ENCODE measurements at places on chromosomes 2 and 18.

- DNase-seq: peak; percentile 37
Observed at GRCh38 chr2:160111951-160112798, 49.8 kb upstream of the PLA2R1 start.

DNA sequence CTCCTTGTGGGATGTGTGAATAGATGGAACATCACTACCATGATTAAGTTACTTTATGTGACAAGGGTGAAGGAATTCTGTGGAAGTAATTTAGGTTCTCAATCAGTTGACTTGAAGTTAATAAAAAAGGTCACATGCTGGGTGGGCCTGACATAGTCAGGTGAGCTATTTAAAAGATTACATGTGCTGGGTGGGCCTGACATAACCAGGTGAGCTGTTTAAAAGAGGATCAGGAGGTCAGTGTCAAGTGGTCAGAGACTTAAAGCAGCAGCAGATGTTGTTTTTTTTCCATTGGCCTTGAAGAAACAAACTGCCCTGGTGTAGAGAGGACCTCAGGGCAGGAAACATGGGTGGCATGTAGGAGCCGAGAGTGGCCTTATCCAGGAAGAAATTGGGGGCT is 3.3 kb downstream of the IL1R2 start:
- no peak for DNase-seq

DNA sequence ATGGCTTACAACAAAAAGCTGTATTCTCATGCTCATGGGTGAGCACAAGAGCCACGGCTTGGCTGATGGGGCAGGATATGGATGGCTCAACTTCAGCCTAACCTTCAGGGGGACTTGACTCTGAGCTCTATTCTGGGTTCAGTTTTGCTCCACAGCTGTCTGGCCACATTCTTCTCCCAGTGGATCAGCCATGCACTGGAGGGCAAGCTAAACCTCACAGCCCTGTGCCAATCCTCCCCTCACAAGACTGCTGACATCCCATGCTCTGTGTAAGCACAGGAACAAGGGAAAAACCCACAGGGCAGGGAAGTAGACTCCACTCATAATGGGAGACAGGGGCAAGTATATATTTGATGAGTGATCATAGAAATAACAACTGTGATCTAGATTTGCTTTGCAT is 35.6 kb downstream of the COPS8 start:
- DNase-seq: no peak

DNA sequence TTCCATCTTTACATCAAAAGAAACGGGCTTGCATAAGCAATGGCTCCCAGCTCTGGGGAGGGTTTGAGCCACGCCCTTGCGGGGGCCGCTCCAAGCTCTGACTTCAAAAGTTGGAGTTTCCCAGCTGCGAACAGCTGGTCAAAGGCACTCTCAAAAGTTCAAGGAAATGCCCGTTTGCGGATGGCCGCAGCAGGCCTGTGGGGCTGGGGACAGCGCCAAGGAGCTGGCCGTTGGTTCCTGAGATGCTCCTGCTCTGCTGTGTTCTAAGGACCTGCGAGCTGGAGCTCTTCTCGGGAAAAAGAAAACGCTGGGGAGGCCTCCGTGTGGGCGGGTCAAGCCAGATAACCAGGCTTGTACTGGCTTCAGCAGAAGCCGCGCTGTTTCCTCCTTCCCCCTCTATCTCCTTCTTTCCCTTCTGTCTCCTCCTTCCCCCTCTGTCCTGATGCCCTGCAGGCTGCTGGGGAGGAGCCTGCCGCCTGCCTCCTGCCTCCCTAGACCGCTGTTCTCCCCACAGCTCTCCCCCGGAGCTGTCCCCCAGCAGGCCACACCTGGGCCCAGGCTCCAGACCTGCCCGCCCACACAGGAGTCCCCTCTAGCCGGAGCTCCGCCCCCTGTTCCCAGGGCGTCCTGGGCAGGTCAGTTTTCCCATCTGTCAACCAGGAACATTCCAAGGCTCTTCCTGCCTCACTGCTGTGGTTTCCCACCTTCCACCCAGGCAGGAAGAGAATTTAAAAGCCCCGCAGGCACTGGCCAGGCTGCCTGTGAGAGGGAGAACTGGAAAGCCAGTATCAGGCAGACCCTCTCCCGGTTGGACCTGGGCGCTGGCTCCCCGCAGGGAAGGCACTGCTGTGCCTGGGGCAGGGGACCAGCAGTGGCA is 14.1 kb downstream of the KLF11 start:
- peak; percentile 68 for DNase-seq

- DNase-seq: no peak
Observed at GRCh38 chr2:113963965-113964364, 74.1 kb downstream of the ACTR3 start.

DNA sequence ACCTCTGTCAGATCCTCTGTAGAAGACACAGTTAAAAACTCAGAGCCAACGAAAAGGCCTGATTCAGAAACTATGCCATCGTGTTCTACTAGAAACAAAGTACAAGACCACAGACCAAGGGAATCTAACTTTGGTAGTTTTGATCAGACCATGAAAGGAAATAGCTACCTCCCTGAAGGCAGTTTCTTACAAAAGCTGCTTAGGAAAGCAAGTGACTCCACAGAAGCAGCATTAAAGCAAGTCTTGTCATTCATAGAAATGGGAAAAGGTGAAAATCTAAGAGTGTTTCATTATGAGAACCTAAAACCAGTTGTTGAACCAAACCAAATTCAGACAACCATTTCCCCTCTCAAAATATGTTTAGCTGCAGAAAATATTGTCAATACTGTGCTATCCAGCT is 58.2 kb downstream of the FSIP2 start:
- no peak for DNase-seq

GRCh38 chr2:134023854-134024253 is 230.0 kb upstream of the MGAT5 start:
- DNase-seq: no peak

GRCh38 chr2:239671916-239672849 is 271.4 kb upstream of the HDAC4 start:
- DNase-seq: no peak

GRCh38 chr2:168272225-168272624 is 24.8 kb upstream of the STK39 start:
- no peak for DNase-seq

DNA sequence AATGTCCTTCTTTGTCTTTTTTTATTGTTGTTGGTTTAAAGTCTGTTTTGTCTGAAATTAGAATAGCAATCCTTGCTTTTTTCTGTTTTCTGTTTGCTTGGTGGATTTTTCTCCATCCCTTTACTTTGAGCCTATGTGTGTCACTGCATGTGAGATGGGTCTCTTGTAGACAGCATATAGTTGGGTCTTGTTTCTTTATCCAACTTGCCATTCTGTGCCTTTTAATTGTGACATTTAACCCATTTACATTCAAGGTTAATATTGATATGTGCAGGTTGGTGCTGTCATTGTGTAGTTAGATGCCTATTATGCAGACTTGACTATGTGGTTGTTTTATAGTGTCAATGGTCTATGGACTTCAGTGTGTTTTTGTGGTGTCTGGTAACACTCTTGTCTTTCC is 197.5 kb upstream of the FN1 start:
- no peak for DNase-seq

DNA sequence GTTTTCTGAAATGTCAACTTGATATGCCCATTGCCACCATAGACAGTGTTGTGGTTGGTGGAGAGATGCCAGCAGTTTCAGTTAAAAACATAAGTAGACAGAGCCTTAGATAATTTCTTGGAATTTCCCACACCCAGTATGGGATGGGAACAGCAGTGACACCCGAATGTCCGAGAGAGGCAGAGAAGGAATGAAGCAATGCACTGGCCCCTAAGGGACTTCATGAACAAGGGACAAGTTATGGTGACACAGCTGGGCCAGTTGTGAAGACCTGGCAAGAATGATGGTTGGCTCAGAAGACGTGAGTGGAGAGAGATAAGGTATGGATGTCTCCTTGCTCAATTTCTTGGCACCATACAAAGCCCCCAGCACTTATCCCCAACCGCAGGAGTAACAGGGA is 165.2 kb upstream of the APCDD1 start:
- no peak for DNase-seq

- no peak for DNase-seq
Observed at GRCh38 chr2:8628179-8628865, 53.5 kb upstream of the ID2 start.

- no peak for DNase-seq
Observed at GRCh38 chr2:121740973-121741372, 4.3 kb upstream of the NIFK start.

DNA sequence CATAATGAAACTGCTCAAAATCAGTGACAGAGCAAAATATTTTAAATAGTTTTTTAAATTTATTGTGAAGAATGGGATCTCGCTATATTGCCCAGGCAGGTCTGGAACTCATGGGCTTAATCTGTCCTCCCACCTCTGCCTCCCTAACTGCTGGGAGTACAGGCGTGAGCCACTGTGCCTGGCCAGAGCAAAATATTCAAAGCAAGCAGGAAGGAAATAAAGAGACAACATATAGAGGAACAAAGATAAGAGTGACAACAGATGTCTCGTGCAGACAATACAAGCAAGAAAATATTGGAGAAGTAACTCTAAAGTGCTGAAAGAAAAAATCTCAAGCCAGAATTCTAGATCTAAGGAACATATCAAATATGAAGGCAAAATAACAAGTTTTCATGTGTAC is 5.0 kb upstream of the SCLY start:
- no peak for DNase-seq

DNA sequence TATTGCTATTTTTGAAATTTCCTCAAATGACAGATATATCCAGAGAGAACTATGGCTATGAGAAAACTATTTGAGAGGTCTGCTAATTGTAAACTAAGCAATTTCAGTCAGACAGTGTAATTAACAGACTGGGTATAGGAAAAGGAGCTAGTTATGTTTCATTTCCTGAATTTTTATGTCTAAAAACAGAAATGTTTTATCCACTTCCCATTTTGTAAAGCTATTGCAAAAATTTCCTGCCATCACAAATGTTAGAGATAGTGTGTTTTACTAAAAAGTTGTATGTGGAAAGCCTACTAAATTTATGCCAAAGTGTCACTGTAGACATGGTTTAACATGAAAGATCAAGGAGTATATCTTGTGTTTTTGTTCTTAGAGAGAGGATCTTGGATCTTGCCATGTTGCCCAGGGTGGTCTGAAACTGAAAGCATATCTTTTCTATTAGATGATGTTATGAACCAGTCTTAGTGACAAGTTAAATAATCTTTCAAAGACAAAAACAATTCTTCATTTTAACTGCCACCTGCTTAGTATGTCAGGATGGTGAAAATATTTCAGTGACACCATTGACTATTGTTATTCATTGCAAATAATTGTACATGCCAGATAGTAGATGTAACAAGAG is 40.5 kb upstream of the ITPRID2 start:
- no peak for DNase-seq

GRCh38 chr18:46950064-46950656 is 32.8 kb downstream of the KATNAL2 start:
- DNase-seq: peak; percentile 41

GRCh38 chr2:190809139-190809764 is 71.4 kb upstream of the GLS start:
- DNase-seq: no peak

DNA sequence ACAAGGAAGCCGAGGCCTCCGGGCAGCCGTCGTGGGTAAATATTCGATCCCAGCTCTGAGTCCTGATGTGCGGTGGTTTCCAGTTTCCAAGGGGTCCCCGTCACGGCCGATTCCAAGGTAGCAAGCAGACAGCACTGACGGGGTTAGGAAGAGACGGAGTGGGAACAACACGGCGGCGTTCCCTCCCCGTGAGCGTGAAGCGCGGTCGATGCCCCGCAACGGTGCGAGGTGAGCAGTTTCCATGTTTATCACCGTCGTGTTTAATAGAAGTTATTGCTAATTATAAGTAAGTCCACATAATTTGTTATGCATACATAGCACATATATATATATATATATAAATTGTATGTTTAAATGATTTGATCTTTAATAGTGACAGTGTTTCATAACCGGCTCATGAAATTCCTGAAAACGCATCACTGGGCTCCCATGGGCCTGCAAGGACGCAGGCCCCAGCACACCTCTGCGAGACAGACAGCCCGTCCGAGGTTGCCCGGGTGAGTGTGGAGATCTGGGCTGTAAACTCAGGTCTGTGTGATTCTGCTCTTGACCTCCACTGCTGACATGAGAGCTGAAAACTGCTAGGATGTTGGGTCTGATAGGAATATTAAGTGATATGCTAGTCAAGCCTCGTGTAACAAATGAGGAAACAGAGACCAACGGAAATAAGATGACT is 243.5 kb upstream of the SALL3 start:
- no peak for DNase-seq

- DNase-seq: no peak
Observed at GRCh38 chr18:26386002-26386401, 159.8 kb downstream of the TAF4B start.

GRCh38 chr2:24345937-24346336 is 14.4 kb downstream of the ITSN2 start:
- DNase-seq: no peak

DNA sequence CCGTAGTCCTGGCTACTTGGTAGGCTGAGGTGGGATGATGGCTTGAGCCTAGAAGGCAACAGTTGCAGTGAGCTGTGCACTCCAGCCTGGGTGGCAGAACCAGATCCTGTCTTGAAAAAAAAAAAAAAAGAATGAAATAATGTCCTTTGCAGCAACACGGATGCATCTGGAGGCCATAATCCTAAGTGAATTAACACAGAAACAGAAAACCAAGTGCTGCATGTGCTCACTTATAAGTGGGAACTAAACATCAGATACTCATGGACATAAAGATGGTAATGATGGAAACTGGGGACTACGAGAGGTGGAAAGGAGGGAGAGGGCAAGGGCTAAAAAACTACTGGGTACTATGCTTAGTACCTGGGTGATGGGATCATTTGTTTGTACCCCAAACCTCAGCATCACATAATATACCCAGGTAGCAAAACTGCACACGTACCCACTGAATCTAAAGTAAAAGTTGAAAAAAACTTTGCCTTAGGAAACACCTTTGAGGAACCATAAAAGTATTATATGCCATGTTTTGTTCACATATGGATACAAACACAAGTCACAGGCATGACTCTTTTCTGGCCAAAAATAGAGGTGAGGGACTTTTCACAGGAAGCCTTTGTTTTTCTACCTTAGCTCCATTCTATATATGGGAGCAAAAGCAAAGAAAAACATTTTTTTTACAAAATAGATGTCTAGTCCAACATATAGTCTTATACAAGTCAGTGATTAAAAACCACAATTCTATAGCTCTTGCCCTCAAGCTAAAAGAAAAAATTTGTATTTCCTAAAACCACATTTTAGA is 36.6 kb downstream of the GPR155 start:
- DNase-seq: peak; percentile 24

GRCh38 chr2:184472481-184472880 is 125.8 kb upstream of the ZNF804A start:
- no peak for DNase-seq

- no peak for DNase-seq
Observed at GRCh38 chr2:152875701-152876695, 157.6 kb downstream of the ARL6IP6 start.

DNA sequence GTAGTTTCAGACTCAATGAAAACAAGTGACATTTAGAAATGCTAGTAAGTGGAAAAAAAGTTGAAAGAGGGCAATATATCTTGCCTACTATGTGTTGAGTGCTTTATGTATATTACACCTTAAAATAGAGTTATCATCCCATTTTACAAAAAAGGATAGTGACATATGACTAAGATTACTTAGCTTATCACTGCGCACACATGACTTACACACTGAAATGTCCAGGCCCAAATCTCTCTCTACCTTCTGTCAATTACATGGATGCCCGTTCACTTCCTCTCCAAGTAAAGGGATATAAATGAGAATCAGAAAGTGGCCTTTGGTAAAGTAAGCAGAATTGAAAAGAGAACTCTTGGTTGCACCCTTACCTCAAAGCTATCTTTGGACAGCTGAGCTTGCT is 3.6 kb upstream of the PARD3B start:
- no peak for DNase-seq

- no peak for DNase-seq
Observed at GRCh38 chr18:7980136-7980535, 413.0 kb downstream of the PTPRM start.
